ENCODE measurements at places on chromosomes 4 and X. TPM values are rescaled to one million over a fixed set of nuclear protein-coding genes. Genes with fewer than 3 reads are reported as not detected.

GRCh38 chr4:4302416-4302815, 12.4 kb downstream of the ZBTB49 start:
- DNase-seq, result no peak

GPM6B gene
- 8.5 TPM for polyA plus RNA-seq

FGF13 gene
- polyA plus RNA-seq, result 6.5 TPM

PABPC4L gene
- 0.75 TPM for polyA plus RNA-seq

C4orf51 gene
- polyA plus RNA-seq, result 10.6 TPM
